ENCODE measurements at places on chromosomes 3 and 15.

DNA sequence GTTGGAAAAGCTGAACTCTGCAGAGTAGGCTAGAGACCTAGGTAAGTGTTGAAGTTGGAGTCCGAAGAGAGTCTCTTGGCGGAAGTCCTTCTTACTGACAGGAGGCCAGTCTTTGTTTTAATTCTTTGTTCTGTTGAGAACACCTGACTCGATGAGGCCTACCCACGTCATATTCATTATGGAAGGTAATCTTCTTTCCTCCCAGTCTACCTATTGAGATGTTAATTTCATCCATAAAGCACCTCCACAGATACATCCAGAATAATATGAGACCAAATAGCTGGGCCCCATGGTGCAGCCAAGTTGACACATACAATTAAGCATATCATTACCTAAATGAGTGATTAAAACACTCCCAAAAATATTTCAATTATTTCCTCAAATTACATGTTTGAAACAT lies 515.5 kb downstream of the CADM2 start:
- DNase-seq: no peak

- DNase-seq: no peak
Observed at GRCh38 chr15:55681631-55682030, 61.3 kb downstream of the PRTG start.

DNA sequence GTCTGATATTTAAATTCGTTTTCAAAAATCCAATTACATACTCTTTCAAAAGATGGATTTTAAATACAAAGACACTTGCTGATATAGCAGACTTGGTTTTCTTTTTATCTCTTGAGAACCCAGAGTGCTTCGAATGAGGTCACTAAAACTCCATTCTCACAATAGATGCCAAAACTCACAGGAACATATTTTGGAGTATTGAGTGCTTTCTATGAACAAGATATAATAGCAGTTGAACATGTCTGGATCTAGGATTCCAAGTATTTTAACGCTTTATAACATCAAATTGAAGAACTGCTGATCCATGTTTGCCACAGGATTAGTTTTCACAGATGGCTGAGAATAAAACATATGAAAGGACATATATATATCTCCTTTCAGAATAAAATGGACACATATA lies 113.2 kb downstream of the SAMMSON start:
- DNase-seq: peak; percentile 57

- DNase-seq: peak; percentile 44
Observed at GRCh38 chr3:183265834-183266417, 12.9 kb downstream of the B3GNT5 start.

- no peak for DNase-seq
Observed at GRCh38 chr3:124091716-124092115, 99.8 kb upstream of the ROPN1 start.

DNA sequence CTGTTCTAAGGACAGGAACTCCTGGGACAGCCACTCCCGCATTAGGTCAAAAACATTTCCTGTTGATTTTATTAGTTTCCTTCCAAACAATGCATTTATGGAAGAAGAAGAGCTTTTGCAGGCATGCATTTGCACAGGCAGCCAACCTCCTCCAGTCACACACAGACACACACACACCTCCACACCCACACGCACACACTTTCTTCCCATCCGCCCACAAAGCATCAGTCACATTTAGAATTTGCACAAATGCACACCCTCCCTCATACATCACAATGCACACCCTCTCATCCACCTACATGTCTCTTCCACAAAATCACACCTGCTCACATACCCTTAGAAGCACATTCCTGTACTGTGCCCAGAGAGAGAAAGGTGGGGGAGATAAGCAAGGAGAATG lies 4.1 kb upstream of the TYRO3 start:
- no peak for DNase-seq

GRCh38 chr15:93553167-93553935 lies 464.3 kb upstream of the RGMA start:
- DNase-seq: peak; percentile 58

GRCh38 chr3:32882189-32882588 lies 64.4 kb downstream of the TRIM71 start:
- no peak for DNase-seq

- DNase-seq: no peak
Observed at GRCh38 chr15:82040390-82040789, 5.4 kb downstream of the MEX3B start.

GRCh38 chr3:115186351-115187148 lies 39.5 kb upstream of the ZBTB20 start:
- DNase-seq: no peak

GRCh38 chr3:46897829-46898320 lies 20.4 kb downstream of the PTH1R start:
- no peak for DNase-seq

GRCh38 chr3:120597445-120598049 lies 1.4 kb downstream of the NDUFB4 start:
- DNase-seq: no peak

- no peak for DNase-seq
Observed at GRCh38 chr3:179969525-179969924, 67.2 kb downstream of the PEX5L start.

DNA sequence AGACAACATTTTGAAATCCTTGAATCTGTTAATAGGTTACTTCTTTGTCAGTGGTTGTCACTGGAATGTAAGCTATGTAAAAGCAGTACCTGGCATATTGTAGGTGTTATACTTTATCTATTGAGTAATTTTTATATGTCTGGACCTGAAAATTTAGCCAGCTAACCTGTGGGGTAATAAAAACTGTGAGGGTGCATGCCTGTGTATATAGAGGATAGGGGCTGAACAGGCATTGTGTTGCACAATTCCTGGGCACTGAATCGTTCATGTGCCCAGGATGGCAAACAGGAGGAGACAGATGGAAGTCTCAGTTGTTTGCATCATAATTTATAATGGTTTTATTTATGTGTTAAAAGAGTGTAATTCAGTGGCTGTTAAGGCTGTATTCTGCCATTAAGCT lies 67.1 kb downstream of the ARMC8 start:
- no peak for DNase-seq

DNA sequence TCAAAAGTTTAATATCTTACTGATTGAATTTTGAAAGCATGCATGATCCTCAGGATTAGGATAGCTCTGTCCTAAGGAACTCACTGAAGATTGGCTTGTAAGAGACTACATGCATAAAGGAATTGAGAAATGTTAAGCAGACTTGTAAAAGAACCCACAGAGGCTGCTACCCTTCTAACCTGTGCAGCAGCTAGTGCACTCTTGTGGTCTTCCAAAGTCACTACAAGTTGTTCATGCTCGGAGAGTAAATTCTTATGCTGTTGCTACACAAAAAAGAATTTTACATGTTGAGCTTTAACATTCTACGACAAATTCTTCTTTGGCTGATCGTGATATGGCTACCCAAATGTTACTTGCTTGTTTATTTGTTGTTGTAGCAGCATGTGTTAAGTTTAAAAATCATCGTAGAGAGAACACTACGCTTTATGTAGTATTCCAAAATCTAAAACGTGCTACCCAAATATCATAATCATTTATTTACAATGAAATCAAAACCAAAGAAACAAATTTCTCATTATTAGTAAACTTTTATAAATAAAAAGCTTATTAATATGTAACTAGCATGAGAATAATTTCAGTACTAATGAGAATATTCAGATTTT lies 55.0 kb downstream of the GOLIM4 start:
- peak; percentile 36 for DNase-seq

GRCh38 chr3:146554151-146554760 lies 9.8 kb upstream of the PLSCR1 start:
- no peak for DNase-seq

- DNase-seq: no peak
Observed at GRCh38 chr3:46676601-46677410, 16.7 kb downstream of the ALS2CL start.

- peak; percentile 21 for DNase-seq
Observed at GRCh38 chr3:129936757-129937156, 37.8 kb upstream of the TRH start.

- no peak for DNase-seq
Observed at GRCh38 chr3:87201727-87202126, 25.4 kb upstream of the CHMP2B start.

DNA sequence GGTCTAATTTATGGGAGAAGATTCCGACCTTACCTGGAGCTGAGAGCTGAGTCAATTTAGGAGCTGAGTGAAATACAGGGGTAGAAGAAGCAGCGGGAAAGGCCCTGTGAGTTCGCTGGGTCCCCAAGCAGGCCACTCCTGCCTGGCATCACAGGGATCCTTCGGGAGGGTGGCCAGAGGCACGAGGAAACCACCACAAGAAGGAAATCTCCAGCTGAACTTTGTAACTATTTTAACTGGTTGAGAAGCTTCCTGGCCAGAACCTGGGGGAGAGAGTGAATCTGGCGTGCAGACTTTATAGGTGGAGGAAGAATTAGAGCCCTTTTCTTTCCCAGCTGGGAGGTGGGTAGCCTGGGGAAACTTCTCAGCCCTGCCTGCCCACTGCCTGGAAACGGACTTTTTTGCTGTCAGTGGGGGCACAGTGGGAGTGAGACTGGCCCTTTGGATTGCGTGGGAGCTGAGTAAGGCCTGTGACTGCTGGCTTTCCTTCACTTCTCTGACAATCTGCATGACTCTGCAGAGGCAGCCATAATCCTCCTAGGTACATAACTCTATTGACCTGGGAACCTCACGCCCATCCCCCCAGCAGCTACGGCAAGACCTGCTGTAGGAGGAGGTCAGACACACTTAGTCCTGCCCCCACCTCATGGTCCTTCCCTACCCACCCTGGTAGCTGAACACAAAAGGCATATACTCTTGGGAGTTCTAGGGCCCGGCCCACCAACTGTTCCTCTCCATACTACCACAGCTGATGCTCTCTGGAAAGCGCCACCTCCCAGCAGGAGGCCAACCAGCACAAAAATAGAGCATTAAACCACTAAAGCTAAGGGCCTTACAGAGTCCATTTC lies 340.7 kb downstream of the CNTN3 start:
- DNase-seq: no peak

GRCh38 chr3:90054311-90054710 lies 946.9 kb downstream of the EPHA3 start:
- DNase-seq: peak; percentile 64

- no peak for DNase-seq
Observed at GRCh38 chr3:119608405-119609000, 10.8 kb downstream of the PLA1A start.

GRCh38 chr3:173938159-173938558 lies 540.6 kb downstream of the NLGN1 start:
- DNase-seq: no peak

DNA sequence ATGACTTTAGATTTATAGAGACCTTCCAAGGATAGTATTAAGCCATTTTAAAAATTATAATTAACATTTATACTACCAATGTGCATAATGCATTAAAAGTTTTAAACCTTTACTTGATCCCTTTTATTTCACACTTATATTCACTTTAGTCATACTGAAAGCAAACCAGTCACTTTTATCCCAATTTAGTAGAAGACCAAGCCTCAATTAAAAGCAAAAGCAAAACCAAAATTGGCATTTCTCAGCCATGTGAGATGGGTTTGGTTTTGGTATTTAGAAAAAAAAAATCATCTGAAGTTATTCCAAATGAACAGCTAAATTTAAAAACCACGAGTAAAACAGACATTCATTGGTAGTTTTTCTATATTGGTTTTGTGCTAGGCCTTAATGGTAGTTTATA lies 249.4 kb downstream of the LPP start:
- no peak for DNase-seq

DNA sequence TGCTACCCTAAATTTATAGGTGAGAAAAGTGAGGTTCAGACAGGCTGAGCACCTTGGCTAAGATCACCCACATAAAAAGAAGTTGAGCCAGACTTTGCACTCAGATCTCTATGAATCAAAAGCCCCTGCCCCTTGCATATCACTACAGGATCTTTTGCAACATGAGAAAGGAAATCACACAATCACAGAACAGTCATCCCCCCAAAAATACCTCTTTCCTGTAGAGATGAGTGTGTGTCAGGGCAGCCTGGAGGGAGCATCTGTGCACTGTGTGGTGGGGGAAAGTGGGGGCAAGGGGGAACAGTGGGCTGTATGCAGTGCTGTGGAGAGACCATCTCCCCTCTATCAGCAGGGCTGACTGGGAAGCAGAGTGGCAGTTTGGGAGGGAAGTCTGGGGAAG lies 46.6 kb downstream of the EPHB3 start:
- DNase-seq: no peak

- DNase-seq: no peak
Observed at GRCh38 chr15:77905301-77905920, 172.1 kb downstream of the TBC1D2B start.

DNA sequence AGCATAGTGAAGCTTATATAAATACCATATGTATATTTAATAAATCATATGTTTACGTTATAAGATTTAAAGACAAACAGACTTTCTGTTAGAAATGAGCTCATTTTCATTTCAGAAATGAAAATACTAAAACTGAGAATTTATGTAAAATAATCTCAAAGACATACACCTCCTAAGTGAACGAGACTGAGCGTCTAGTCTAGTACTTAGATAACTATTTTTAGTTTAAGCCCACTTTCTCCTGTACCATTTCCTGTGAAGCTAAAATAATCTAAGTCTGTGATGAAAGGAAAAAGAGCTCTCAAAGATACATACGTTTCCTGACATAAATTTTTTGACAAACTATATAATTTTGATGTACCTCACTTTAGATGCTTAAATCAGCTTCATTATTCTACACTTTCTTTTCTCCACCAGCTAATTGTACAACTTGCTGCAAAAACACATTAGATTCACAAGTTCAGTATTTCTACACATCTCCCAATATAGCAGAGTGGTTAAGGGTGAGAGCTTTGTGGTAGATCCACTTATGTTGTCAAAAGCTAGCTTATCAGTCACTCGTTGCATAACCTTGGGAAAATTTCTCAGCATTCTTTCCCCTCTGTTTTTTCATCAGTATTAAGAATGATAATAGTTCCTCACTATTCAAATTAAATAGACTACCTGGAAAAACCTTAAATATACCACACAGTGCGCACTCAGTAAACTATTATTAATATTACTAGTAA lies 703.0 kb downstream of the PLOD2 start:
- no peak for DNase-seq

- no peak for DNase-seq
Observed at GRCh38 chr3:157092230-157092629, 67.7 kb downstream of the CCNL1 start.

GRCh38 chr3:171234298-171235010 lies 207.9 kb upstream of the SLC2A2 start:
- no peak for DNase-seq

GRCh38 chr3:42975456-42975855 lies 3.7 kb upstream of the GASK1A start:
- DNase-seq: no peak
